Activated gamma-delta T cell (primary cell): ENCODE measurements at places on chromosomes 12 and 14.

- no peak for DNase-seq
These were observed 47.7 kb upstream of the PTCSC3 start for GRCh38 chr14:36224176-36224575.

- no peak for DNase-seq
These were observed 15.9 kb upstream of the ATP6V0A2 start for GRCh38 chr12:123696207-123696606.

- no peak for DNase-seq
These were observed 47.4 kb downstream of the CHST11 start for GRCh38 chr12:104504146-104504545.

- DNase-seq, result no peak
These were observed 40.0 kb upstream of the RHOJ start for GRCh38 chr14:63164108-63164683.

- DNase-seq, result no peak
These were observed 8.2 kb upstream of the ZNF740 start for GRCh38 chr12:53172352-53172751.

GRCh38 chr14:58864751-58865513 lies 227.2 kb downstream of the DACT1 start:
- DNase-seq, result no peak

GRCh38 chr12:34393821-34394150 lies 371.5 kb downstream of the ALG10 start:
- DNase-seq, result no peak

- no peak for DNase-seq
These were observed 115.2 kb upstream of the PELI2 start for GRCh38 chr14:56002876-56003625.
